Urothelium cell line (cell line): ENCODE measurements at places on chromosomes 4 and X.

- no peak for DNase-seq
Observed at GRCh38 chr4:85964298-85964697, 395.6 kb downstream of the MAPK10 start.

DNA sequence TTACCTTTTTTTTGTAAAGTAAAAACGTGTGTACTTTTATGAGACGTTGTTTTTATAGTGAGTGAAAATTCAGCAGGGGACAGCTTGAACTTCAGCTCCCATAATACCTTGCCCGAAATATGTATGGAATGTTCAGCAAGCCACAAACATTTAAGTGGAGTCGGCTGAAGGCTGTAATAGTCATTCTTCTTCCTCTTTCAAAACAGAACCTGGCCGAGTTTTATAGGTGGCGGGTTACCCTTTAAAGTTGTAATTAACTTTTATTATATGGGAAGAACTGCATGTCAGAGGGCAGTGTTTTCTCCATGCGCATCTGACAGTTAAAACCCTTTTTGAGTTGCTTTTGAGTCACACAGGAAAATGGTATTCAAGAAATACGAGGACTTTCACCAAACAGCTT, 50.7 kb downstream of the CLDN34 start:
- DNase-seq: peak; percentile 26

DNA sequence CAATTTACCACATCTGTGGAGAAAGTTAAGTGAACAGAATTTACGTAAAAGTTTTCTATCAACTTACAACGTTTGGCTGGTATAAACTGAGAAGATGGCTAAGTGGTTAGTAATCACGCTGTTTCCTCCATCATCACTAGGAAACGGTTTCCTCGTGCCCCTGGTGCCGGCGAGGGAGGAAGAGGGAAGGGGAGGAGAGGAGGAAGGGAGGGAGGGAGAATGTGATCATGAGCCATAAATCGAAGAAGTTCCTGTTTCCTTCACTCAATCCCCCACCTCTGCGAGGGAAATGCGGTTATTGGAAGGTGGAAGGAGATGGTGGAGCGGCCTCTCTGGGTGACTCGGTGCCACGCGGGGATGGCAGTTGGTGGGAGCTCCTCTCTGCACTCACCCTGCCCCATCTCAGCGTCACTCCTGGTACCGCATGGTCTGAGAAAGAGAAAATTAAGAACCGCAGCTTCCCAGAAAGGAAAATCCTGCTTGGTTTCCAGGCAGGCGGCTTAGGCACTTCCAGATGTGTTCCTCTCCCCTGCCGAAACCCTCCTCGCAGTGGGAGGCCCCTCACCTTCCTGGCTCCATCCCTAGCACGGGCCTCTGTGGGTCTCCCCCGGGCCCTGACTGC, 216.8 kb downstream of the AFAP1 start:
- DNase-seq: no peak

DNA sequence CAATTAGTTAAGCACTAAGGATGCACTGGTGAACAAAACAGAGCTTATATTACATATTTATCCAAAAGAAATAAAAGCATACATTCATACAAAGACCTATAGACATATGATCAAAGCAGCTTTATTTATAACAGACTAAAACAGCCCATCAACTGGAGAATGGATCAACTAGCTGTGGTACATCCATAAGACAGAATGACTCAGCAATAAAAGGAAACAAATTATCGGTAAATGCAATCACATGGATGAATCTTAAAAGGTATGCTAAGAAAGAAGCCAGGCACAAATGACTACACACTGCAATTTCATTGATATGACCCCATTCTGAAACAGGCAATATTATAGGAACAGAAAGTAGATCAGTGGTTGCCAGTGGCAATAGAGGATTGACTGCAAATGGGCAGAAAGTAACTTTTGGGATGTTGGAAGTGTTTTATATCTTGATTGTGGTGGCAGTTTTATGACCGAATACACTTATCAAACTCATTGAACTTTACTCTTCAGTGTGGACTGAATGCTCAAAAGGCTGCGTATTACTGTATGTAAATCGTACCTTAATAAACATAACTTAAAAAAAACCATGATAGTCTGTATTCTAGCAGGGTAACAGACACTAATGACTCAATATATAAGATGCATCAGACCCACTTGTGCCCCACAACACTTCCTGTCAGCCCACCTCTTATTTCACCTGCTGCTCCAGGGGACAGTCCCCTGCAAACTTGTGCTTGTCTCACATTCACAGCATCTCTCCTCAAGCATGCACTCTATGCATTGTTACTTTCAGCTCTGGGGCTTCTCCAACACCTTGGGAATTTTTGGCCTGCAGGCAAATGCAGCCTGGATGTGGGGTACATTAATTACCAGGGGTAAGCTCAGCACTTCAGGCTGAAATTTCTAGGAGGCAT, 59.1 kb downstream of the MID1IP1 start:
- no peak for DNase-seq

- DNase-seq: no peak
Observed at GRCh38 chrX:117998171-117998570, 118.4 kb downstream of the KLHL13 start.

- DNase-seq: no peak
Observed at GRCh38 chr4:80188801-80189458, 8.4 kb upstream of the PRDM8 start.

DNA sequence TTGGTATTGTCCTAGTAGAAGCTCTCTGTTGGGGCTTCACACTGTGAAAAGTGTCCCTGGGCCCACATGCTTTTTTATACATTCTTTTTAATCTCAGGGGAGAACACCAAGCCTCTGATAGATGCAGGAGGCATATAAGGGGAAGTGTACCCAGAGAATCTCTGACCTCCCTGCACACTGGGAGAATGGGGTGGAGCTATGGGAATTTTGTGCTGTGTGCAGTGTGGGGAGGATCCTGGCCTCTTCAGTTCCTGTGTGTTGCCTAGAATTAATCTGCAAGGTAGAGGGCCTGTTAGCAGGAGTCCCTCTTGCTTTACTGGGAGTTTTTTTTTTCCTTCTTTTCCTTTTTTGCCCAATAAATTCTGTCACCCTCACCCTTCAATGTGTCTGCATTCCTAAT, 49.2 kb upstream of the SPIN4 start:
- no peak for DNase-seq

- no peak for DNase-seq
Observed at GRCh38 chrX:79082899-79083298, 61.6 kb upstream of the GPR174 start.

DNA sequence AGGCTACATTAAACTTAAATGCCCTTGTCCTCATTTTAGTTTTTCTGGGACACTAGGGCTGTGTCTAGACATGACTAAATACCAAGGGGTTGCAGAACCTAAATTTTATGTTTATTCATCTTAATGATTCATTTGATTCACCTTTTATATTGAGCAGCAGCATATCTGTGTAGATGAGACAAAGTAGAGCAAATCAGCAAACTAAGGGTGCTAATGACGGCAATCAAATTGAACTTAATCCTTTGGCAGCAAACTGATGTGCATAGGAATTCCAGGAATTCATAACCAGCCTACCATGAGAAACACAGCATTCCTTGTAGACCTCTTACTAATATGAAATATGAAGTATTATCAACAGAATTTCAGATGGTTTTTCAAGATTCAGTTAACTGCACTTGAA, 25.1 kb downstream of the EPHA5 start:
- peak; percentile 6 for DNase-seq

DNA sequence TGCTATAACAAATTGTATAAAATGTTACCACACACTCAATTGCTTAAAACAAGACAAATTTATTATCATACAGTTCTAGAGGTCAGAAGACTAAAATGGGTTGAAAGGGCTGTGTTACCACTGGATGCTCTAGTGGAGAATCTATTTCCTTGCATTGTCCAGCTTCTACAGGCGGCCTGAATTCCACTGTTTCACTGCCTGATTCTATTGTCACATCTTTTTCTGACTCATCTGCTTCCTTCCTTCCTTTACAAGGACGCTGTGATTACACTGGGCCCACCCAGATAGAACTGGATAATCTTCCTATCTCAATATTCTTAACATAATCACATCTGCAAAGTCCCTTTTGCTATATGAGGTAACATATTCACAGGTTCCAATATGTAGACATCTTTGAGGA, 19.4 kb upstream of the ARMCX1 start:
- no peak for DNase-seq

DNA sequence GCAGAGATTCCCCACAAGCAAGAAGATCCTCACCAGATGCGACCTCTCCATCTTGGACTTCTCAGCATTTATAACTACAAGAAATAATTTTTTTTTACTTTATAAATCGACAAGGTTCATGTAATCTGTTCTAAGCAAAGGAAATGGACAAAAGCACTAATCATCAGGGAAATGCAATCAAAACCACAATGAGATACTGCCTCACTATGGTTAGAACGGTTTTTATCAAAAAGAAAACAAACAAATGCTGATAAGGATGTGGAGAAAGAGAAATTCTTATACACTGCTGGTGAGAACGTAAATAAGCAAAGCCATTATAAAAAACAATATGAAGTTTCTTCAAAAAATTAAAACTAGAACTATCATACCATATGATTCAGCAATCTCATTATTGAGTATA, 1382.6 kb downstream of the ARAP2 start:
- no peak for DNase-seq

DNA sequence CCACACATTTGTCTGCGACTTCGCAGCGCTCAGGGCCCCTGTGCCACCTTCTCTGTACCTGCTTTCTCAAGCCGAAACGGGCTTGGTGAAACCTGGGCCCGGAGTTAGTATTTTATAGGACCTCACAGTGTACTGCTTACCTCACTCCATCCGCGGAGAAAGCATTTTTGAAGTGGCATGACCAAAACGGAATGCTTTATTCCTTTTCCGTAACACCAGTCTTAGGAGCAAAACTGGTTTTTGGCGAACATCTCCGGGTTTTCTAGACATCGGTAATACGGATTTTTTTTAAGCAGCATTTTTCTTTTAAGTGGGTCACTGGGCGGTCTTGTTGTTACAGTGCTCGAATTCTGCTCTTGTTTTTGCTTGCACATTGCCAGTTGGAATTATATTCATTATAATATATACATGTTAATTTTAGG, 3.6 kb downstream of the ZIC3 start:
- DNase-seq: no peak

GRCh38 chr4:150209140-150209829, 131.0 kb downstream of the DCLK2 start:
- DNase-seq: peak; percentile 39

DNA sequence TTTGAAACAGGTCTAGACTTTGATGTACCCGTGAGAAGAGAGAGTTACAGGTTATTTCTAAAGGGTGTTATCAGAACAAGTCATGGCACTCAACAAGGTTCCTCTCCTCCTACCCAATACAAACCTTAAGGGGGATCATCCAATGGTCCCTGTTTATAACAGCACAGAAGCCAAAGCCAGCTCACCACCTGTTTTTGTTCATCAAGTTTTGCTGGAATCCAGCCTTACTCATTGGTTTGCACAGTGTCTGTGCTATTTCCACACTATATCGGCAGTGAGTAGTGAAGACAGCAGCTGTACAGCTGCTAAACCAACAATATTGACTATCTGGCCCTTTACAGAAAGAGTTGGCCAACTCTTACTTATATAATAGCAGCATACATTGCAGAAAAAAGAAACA, 262.1 kb upstream of the STS start:
- no peak for DNase-seq

DNA sequence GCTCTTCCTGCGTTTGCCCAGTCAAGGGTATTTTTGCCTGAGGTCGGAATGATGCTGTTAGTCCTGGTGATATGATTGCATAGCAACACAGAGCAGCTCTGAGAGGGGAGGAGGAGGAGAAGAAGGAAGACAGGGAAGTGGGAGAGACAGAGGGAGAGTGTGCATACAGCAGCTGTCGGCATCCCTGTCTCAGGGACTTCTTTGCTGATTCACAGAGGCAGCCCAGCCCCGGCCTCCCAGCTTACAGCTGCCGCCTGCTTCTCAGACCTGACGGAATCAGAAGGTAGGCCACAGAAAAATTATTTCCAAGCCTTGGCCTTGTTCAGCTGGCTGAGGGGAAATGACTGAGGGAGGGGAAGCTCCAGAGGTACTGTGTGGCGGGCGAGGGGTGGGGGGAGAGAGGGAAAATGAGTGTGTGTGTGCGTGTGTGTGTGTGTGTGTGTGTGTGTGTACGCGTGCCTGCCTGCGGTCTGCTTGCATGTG, 319 bp downstream of the DRP2 start:
- DNase-seq: no peak

GRCh38 chr4:48379587-48380180, 38.4 kb downstream of the SLAIN2 start:
- DNase-seq: no peak

DNA sequence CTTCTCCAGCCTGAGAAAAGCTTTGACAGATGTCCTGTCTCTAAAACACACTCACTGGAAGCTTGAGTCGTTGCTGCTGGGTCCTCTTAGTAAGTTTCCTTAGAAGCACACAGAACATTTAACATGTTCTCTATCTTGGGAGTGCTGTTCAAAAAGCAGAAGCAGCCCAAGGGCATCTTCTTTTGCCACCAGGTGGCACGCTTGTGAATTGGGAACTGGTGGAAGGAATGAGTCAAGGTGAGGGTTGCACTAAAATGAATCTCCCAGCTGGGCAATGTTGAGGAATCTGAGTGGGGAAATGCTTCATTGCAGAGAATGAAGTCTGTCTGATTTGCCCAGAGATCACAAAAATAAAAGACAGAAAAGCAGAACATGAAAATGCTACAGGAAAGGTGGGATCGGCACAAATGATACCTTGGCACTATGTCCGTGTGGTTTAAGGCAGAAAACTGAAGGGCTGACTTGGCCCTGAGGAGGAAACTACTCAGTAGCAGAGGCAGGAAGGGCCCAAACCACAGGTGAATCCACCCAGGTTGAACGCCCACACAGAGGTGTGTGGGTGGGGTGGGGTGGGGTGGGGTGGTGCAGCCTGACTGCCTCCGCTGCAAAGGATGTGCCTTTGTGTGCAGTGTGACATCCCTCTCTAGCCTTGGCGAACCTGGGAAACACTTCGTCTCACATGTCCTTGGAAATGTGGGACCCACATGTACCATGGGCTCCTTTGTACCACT, 26.0 kb downstream of the KIT start:
- DNase-seq: peak; percentile 59
